ENCODE measurements at places on chromosomes 1 and 21.
A peak's percentile ranks its signal among the peaks of the same experiment; 100 is the strongest.

- no peak for DNase-seq
Observed at GRCh38 chr1:80367058-80367457, 1360.5 kb upstream of the ADGRL4 start.

DNA sequence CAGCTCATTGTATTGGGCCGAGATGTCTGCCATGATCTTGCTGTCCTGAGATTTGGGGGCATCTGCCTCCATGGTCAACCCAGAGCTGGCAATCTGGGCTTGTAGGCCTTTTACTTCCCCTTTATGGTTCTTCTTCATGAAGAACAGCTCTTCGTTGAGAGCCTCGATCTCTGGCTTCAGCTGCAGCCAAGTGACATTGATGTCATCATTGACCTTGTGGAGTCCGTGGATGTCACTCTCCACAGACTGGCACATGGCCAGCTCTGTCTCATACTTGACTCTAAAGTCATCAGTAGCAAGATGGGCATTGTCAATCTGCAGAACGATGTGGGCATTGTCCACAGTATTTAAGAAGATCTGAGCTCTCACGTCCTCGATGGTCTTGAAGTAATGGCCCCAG is 29.2 kb downstream of the RAP1A start:
- no peak for DNase-seq

DNA sequence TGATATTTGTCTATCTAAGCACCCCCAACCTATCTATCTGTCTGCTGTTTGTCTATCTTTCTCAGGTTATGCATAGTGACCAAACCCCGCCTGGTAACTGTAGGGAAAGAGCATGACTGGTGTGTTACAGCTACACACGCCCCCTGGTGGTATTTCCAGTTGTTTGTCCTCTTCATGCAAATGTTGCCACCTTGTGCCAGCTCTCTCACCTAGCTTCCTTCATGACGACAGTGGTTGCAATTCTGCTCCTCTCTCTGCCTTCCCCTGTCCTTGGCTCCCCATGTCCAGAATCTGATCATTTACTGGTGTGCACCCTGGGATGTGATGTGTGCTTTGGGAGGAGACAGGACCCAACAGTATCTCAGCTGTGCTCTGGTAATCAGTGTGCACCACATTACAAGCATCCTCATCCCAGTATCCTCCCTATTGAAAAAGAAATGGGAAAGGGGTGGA is 8.1 kb upstream of the INKA2 start:
- peak; percentile 18 for DNase-seq

GRCh38 chr1:44693900-44694299 is 19.4 kb downstream of the ARMH1 start:
- DNase-seq: no peak

GRCh38 chr21:45356251-45356650 is 48.7 kb upstream of the COL18A1 start:
- no peak for DNase-seq

GRCh38 chr1:231634323-231635013 is 7.9 kb downstream of the DISC1 start:
- DNase-seq: no peak

- DNase-seq: no peak
Observed at GRCh38 chr1:228074954-228075730, 7.4 kb upstream of the ARF1 start.

DNA sequence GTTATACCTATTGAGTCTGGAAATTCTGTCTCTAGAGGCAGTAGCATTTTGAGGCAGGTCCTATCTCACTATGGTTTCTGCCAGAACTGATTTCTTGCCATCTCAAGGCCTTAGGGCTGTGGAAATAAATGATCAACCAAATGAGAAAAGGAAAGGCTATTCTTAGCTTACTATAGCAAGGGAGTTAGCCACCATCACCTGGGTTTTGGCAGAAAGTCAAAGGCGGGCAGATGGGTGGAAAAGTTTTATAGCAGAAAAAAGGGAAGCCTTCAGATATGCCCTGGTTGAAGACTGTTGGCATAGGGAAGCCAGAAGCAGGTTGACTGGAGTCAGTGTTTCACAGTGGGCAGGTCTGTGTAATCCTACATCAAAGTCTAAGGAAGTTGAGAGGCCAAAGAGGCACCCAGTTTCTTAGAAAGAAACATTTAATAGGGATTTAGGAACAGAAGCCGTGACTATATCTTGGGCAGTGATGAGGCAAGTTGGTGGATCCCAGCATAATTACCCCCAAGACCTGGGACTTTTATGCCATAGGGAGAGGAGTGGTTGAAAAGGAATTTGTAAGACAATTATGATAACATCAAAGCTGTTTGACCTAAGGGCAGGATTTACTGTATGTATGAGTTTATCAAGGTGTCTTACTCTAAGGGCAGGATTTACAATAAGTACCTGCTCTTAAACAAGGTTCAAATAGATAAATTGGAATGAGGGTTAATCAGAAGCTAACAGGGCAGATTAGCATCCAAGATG is 29.7 kb downstream of the CTH start:
- no peak for DNase-seq

DNA sequence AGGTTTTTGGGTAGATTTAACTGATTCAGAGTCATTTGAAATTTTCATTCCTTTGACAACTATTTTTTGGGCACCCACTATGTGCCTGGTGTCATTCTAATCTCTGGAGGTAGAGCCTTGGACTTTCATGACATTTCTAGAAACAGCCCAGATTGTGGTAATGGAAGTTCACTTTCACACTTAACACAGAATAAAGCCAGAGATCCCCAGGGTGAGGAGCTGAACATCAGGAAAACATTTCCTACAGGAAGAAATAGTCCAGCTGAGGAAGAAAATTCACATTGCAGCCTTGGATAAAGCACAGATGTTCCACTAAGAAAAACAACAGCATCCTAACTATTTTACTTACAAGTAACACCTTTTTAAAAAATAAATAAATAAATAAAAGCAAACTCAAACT is 102.4 kb upstream of the KRTAP19-8 start:
- DNase-seq: no peak

DNA sequence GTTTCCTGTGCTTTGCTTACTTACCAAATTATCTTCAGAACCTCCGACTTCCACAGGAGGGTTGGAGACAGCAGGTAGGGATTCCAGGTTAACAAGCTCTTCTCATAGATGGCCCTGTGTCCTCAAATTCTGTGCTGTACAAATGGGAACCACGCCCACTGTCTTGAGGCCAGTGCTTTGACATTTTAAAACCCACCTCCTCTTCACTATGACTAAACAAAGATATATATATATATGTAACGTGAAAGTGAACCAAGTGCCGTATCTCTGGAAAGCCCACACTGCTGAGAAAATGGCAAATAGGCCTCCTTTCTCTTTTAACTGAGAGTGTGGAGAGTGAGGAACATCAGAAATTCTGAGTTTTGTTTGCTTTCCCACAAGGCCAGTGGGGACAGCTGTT is 99.6 kb downstream of the ZBTB18 start:
- no peak for DNase-seq

GRCh38 chr1:76254104-76255030 is 179.8 kb downstream of the ST6GALNAC3 start:
- no peak for DNase-seq

DNA sequence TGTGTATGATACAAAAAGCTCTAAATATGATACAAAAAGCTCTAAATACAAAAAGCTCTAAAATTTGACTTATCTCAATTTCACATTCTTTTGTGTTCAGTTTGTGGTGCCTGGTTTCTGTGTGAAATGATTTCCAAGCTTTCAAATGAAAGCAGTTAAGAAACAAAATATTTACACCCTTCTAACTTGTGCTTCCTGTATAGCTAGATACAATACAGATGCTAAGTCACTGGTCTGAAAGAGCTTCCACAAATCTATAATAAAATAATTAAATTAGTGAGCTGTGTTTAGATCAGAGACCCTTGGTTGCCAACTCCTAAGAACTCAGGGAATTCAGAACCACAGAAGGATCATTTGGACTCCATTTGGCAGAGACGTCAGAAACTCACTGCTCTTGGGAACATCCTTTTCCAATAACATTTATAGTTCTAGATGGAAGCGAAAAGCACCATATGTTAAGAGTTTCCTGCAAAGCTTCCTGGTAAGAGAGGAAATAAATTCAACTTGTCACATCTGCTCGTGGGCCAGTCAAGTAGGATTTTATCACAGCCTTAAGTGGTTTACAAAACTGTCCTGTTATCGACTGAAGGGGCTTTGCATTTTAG is 1079.1 kb downstream of the ADGRL2 start:
- no peak for DNase-seq

DNA sequence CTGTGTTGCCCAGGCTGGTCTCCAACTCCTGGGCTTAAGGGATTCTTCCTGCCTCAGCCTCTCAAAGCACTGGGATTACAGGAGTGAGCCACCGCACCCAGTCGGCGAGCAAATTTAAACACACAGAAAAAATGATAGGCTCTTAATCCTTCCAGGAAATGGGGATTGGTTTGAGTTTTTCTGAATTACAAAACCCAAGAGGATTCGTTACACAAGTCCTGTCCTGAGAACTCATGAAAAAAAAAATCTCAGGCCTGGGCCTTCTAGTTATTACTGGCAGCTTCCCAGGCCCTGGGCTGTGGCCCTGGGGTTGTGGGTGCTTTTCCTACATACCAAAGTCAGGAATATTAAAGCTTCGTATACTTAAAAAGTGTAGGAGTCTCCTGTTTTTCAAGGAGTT is 6.3 kb upstream of the IFNGR2 start:
- peak; percentile 63 for DNase-seq

DNA sequence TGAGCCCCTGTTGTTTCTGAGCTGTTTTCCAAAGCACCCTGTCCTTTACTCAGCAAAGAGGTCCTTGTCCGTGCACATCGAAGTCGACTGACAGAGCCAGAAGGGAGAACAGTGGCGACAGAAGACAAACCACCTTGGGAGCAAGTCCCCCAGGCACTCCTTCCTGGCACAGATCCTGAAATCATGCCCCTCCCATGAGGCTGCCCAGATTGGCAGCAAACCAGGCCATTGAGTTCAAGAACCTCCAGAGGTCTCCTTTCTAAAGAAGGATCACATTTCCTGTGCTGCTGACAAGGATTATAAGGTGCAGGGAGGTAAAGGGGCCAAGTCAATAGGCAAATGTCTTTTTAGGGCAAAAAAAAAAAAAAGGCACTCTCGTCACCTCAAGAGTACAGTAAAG is 84.7 kb upstream of the HIVEP3 start:
- no peak for DNase-seq

All from GF-D8 (cell line).